ENCODE measurements at places on chromosomes 2 and 18.

DNA sequence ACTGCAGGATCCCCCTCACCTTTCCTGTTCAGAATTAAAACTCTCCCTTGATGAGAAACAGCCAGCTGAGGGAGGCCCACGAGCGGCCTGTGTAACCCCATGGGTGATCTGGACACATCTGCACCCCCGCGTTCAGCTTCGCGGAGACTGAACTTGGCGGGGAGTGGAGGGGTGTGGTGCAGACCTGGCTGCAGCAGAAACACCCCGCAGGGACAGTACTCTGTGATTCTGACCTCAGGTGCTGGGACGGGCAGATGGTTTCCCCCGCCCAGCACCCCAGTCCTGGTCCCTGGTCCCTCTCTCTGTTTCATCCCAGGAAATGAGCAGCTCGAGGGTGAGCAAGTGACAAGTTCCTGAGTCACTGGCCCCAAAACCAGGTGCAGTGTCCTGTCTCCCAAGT lies 41.2 kb downstream of the GBX2 start:
- no peak for DNase-seq

- no peak for DNase-seq
Measured at GRCh38 chr18:54279477-54280219, 10.3 kb downstream of the POLI start.

DNA sequence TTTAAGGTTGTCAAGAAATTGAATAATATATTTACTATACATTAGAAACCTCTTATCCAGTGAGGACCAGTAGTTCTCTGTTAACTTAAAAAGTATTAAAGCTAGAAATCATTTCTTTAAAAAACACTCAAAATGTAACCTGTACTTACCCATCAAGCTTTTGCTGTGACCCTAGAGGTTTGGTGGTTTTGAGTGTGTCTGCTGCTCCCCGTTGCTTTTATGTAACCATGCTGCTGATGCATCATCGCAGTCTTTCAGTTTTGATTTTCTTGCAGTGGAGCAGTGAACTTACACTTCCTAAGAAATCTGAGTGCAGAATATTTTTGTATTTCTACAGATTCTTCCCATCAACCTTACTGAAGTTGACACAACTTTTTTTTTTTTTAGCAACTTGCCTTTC lies 34.2 kb downstream of the MRPS9 start:
- DNase-seq: no peak

- no peak for DNase-seq
Measured at GRCh38 chr2:106851087-106851874, 34.7 kb downstream of the ST6GAL2 start.

- DNase-seq: no peak
Measured at GRCh38 chr2:64763126-64763525, 109.4 kb upstream of the SERTAD2 start.

GRCh38 chr2:221549143-221549542 lies 23.0 kb downstream of the EPHA4 start:
- DNase-seq: no peak

DNA sequence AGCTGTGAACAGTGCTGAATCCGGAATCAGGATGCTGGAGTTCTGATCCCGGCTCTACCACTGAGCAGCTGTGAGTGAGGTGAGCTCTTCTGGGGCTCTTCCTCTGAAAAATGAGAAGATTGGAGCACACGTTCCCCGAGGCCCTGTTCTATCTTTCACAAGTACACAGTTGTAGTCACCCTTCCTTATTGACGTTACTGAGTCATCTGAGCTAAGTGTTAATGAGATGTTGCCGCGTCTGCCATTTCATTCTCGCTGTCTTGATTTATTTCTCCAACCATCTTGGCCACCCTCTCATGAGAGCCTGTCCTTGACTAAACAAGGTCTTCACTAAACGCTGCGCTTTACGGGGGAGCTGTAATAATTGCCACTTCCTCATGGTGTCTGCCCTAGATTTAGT lies 31.9 kb upstream of the EFR3B start:
- no peak for DNase-seq

GRCh38 chr2:85648619-85649018 lies 19.4 kb downstream of the SFTPB start:
- no peak for DNase-seq

DNA sequence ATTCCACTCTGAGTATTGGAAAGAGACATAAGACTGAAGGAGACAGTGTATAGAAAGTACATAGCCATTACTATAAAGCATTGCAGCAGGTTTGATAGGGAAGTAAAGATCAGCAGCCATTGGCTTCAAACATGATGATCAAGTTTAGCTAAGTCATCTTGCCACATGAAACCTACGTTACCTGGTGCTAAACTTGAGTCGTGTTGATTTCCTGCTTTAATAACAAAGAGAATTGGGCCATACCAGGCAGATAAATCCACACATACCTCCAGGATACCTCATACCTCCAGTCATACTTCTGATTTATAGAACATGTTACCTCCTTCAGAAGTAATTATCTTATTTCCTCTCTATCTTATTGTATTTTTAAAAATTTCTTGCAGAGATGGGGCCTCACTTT lies 10.3 kb upstream of the KYNU start:
- no peak for DNase-seq

GRCh38 chr2:99956232-99957030 lies 186.0 kb downstream of the AFF3 start:
- no peak for DNase-seq

DNA sequence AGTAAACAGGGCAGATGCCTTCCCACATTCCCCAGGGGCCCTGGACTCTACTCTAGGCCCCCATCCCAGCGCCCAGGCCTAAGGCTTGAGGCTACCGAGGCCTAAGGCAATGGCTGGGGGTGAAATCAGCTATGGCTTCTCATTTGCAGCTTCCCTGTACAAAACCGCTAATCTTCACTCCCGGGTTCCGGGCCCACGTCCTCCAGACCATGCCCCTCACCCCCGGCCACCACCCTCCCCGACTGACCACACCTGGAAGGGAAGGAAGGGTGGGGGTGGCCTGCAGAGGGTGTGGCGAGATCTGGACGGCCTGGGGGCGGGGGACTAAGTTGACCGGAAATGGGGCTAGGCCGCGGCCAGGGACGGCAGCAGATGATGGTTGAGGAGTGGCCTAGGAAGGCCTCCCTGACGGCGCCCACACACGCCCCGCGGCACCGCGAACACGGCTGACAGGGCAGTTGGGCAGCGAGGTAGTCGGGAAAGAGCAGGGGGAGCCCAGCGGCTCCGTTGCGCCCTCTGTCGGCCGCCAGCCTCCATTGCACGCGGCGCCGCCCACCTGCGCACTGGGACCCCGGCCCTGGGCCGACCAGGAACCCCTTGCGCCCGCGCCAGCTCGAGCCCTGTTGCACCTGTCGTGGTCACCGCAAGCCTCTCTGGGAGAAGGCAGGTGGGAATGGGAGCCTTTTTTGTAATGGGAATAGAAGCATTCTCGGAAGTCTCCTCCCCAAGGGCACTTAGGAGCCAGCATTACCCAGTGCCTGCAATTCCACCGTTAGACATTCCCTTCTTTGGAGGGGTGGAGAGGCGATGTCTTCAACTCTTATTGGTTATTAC lies 117.1 kb upstream of the STPG4 start:
- peak; percentile 95 for DNase-seq

DNA sequence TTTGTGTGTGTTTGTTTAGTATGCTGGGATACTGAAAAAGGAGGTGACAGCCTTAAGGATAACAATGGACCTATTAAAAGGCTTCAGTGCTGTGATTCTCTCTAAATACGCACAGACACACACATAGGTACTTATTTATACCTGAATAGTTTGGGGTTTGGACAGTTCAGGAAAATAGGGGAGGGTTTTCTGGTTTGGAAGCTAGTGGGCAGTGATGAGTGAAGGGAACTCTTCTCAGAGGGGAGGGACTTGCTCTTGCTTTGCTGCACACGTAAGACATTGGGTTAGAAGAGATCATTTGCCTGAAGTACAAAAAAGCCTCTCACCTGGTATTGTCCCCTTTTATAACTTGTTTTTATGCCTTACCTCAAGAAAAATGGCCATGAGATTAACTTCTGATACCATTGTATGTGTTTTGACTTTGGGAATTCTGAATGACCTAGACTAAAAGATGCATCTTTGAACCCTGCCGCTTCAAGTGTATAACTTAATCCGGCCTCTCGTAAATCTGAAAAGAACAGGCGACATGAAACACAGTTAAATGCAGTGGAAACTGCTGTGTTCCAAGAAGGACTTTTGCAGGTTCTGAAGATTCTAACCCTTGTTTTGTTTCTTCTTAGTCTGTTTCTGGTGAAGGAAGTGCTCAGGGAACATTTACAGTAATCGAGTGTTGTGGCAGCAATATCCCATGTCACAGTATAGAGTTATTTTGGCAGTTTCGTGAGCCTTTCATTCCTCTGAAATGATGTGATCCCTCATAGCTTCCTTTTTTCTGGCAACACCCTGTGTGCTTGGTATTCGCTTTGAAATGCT lies 2.5 kb downstream of the CRIM1 start:
- DNase-seq: no peak

DNA sequence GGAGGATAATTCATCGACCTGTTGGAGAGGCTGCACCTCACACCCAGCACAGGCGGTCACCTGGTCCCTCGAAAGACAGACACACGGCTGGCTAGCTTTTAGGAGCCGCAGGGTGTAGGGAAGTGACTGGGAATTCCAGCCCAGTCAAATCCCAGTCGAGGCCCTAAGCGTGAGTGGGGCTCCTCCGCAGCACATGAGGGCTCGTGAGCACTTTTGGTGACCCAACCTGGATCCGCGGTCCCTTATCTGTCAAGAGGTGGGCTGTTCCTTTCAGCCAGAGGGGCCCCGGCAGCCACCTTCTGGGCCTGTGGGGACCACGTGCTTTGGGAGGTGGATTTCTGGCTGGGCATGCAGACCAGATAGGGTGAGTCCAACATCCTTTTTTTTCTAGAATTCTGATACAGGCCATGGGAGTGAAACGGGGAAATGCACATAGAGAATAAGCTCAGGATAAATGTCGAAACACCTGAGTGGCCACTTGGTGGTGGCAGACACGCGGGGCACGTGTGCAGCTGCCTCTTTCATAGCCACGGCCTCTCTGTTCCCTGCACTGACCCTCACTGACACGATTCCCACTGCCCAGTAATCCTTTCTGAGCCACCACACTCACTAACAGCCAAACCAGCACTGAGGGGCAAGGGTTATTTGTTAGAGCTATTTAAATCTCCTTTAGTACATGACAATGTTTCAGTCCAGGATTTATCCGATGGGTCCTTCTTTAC lies 148.4 kb upstream of the PXDN start:
- DNase-seq: no peak

DNA sequence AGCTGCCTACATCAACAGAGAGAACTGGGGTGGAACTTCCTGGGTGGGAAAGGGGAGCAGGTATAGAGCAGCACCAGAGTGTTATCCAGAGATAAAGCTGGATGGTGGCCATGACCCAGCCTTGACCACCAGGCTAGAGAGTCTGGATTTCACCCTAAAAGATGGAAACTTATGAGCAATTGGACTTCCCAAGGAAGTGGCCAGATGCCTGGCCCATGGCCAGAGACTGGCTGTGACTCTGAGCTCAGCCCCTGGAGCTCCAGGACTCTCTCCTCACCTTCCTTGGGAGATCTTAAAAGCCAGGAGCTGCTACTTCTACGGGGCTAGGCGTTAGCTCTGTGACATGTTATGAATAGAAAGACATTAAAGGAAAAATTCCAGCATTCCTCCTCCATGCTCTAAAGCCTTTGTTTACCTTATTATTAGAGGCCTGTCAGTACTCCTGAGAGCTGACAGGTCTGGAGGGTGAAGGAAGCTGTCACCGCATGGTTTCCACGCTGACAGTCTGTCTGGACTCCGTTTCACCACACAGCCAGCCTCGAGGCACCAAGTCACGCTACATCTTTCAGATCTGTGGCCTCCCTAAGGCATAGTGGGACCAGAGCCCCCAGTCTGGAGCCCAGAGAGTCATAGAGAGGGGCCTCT lies 260.0 kb upstream of the SIX2 start:
- no peak for DNase-seq

- DNase-seq: peak; percentile 41
Measured at GRCh38 chr2:102065675-102066252, 74.0 kb downstream of the IL1R2 start.

DNA sequence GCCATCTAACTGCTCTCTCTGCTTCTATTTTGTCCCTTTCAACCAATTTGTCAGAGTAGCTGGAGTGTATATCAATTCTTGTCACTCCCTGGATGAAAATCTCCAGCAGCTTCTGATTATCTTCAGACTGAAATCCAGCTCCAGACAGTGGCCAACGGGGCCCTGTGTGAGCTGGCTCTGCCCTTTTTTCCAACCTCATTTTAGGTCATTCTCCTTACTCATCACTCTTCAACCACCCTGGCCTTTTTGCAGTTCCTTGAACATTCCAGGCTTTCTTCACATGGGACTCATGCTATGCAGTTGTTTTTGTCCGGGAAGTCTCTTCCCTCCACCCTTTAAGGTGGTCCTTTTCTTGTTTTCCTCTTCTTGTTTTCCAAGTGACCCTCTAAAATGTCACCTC lies 15.4 kb upstream of the FAP start:
- DNase-seq: no peak

DNA sequence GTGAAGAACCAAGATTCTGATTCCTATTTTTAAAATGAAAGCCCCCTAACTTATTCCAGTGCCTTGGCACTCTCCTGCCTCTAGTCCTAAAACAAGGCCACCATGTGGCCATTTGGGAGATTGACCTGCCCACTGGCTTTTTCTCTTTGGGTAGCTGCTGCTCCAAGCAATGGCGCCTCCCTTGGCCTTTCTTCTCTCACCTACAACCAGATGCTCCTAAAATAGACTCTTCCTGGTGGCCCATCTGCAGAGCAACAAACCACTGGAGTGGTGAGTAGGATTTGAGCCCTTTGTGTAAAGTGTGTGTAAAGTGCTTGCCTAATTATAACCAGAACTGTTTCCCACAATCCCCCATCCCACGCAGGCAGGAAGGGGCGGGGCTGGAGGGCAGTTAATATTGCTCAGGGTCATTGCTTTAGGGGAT lies 114.2 kb downstream of the FHOD3 start:
- no peak for DNase-seq

- no peak for DNase-seq
Measured at GRCh38 chr2:159933727-159934049, 128.7 kb downstream of the PLA2R1 start.

DNA sequence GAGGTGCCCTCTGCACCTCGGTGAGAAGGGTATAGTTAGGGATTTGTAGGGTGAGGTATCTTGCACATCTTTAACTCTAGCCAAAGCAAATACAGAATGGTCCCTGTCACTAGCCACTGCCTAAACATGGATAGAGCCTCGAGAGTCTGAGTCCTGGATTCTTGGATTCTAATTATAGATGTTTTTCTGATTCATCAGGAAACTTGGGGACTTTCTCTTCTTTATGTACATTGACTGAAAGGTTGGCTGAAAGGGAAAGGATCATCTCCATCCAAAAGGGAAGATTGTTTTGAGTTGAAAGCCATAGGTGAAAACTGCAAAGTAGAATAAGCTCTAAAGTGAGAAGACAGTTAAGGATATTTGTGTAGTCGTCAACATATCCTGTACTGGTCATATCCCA lies 8.2 kb downstream of the STK36 start:
- no peak for DNase-seq

- peak; percentile 64 for DNase-seq
Measured at GRCh38 chr18:9516437-9517064, 41.2 kb downstream of the RALBP1 start.

All from retina (tissue), 1 donor.